ENCODE measurements at places on chromosomes 3 and 15.

DNA sequence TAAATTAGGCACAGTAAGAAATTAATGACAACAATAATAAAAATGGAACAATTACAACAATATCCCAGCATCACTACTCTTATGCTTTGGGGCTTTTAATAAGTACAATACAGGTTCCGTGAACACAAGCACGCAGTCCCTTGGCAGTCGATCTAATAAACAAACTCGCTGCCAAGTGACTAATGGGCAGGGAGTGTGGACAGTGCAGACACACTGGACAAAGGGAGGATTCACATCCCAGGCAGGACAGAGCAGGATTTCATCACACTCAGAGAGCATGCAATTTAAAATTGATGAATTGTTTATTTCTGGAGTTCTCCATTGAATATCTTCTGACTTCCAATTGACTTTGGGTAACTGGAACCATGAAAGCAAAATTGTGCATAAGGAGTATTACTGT lies 524.1 kb upstream of the CFAP20DC start:
- no peak for DNase-seq

DNA sequence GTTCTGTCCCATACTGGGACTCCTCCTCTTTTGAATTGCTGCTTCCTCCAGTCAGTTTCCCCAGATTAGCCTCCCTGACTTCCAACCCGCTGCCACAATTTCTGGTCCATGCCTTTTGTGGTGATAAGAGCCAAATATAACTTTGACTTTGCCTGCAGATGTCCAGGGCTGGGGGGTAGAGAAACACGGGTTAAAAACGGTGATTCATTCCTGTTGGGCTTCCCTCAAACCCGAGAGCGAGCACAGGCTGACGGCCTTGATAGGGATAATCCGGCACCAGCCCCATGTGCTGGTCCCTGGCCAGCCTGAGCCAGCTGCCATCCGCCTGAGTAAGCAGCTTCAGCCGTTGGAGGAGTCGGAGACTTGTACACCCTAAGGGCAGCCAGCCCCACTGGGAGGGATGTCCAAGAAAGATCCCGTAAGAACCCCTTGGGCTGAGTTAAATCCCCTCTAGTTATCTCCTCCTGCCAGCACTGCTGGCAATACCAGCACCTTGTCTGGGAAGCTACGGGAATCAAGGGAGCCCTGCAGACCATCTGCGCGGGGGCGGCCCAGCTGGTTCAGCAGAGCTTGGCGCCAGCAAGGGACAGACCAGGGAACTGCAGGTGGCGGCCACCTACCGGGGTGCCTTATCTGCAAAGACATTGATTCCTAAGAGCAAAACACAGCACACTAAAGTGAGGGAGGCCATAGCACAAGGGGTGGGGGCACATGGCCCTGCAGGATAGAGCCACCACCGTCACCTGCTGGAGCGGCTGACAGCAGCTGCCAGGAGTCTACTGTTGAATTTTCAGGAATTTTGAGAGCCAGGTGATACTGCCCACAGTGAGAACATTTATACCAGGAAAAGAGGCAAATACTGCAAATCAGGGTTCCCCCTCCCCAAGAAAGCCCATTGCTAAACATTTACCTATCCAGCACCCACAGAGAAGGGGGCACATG lies 18.1 kb downstream of the CSPG4 start:
- DNase-seq, result peak; percentile 96

DNA sequence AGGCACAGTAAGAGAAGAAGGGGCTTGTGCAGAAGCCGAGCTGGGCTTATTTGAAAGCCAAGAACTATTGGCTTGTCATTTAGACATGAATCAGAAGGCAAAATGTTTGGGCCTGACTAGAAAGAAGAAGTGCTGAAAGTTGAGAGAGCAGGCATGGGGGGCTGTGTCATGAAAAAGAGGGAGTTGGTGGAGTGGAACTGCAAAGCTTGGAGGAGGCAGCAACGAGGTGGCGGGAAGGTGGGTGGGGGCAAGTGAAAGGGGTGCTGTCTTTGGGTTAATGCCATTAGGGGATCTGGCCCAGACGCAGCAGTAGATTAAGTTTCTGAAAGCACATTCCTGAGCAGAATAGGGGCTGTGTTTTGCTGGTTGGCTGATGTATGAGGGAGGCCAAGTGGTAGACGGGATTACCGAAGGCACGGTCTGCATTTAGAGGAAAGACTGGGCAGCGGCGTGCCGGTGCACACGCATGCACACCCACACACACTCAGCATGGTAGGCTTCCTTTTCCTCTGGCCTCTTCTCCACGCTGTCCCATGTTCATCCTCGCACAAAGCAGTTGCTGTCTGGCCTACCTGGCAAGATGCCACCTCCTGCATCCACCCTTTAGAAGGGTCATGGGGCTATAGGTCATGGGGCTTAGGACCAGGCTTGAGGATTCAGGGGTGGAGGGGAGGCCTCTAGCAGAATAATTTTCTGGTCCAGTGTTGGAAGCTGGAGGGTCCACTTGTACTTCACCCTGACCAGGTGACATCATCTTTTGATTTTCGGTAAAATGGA lies 43.0 kb downstream of the BOC start:
- no peak for DNase-seq

DNA sequence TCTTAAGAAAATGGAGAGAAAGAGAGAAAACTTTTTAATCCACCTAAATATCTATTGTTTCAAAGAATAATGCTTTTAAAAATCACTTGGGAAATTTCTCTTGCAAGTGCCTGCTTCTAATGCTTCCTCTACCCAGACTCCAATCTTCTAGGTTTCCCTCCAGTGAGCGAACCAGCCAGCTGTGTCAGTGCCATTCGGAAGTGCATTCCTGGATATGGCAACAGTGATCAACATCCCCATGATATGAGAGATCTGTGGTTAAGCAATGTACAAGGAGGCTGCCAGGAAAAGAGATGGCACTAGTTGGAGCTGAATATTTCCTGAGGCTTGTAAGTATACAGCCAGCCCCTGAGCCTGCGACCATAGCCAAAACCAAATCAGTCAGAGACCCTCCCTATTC lies 53.3 kb upstream of the KCNMB2 start:
- DNase-seq, result no peak
